Fibroblast of pulmonary artery (primary cell): ENCODE measurements at places on chromosomes 5 and 9.

- DNase-seq, result no peak
Measured at GRCh38 chr9:104456831-104457230, 47.2 kb upstream of the OR13F1 start.

DNA sequence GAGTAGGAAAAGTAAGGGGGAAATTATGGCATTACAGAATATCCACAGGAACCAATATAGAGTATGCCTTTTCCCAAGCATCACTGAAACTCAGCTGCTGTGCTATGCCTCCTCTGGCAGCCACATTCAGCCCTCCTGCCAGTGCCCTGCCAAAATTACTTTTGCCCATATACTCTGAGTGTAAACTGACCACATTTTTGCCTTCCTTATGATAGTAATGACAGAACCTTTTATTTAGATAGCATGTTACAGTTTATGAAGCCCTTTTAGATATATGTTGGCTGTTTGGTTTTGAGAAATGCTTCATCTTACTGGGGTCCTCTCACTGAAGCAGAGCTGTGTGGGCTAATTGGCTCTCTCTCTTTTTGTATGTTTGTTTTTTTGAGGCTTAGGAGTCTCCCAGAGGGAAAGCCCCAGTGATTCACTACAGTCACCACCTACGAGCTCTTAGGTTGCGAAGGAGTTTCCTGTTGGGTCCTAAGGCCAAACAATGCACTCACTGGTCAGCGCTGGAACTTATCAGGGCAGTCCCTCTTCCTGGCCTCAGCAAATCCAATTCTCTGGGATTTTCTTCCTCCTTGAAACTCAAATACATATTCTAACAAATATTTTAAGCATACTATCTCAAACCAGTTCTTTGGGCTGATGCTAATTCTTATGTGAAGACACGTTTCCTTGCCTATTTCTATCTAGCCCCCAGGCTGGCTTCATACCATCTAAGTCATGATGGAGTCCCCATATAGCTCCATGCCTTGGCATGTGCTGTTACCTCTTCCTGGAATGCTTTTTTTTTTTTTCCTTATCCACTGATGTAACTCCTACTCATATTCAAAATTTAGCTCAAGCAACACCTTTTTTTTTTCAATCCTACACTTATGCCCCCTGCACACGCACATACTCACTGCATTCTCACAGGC, 3.7 kb downstream of the PHF24 start:
- peak; percentile 84 for DNase-seq

GRCh38 chr9:134388289-134388808, 62.1 kb downstream of the RXRA start:
- DNase-seq, result no peak

DNA sequence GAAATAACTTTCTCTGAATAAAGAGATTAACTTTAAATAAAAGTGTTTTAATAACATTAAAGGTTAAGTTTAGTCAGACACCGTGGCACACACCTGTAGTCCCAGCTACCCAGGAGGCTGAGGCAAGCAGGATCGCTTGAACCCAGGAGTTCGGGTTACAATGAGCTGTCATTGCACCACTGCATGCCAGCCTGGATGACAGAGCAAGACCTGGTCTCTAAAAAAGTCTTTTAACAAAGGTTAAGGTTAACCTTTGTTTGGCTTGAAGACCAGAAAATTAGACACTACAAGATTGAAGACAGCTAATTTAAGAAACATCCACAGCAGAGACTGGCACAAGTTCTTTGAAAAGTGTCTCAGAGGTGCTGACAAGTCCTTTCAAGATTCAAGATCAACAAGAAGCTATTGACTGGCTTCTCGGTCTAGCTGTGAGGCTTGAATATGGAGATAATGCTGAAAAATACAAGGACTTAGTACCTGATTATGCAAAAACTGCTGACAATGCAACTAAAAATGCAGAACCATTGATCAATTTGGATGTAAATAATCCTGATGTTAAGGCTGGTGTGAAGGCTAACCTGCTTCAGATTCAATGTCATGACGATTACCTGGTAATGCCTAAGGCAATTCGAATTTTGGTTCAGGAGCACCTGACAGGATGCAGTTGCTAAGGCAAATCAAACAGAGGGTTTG, 48.8 kb downstream of the FAM81B start:
- DNase-seq, result no peak

GRCh38 chr5:170571875-170572852, 68.3 kb downstream of the KCNIP1 start:
- DNase-seq, result no peak

DNA sequence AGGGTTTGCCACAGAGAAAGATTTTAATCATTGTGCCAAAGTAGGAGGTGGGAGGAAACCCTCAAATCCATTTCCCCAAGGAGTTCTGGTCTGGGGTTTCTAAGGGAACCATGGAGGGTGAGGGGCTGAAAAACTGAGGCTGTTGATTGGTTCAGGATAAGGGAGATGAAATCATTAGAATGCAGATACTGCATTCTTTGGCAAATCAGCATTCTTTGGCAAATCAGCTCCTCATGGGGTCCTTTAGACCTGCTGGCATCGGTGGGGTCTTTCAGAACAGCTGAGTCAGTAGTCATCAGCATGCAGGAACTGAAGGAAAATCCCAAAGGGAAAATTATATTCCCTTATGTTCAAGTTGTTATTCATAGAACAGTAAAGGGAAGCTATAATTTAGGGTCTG, 585.5 kb downstream of the ISL1 start:
- no peak for DNase-seq

DNA sequence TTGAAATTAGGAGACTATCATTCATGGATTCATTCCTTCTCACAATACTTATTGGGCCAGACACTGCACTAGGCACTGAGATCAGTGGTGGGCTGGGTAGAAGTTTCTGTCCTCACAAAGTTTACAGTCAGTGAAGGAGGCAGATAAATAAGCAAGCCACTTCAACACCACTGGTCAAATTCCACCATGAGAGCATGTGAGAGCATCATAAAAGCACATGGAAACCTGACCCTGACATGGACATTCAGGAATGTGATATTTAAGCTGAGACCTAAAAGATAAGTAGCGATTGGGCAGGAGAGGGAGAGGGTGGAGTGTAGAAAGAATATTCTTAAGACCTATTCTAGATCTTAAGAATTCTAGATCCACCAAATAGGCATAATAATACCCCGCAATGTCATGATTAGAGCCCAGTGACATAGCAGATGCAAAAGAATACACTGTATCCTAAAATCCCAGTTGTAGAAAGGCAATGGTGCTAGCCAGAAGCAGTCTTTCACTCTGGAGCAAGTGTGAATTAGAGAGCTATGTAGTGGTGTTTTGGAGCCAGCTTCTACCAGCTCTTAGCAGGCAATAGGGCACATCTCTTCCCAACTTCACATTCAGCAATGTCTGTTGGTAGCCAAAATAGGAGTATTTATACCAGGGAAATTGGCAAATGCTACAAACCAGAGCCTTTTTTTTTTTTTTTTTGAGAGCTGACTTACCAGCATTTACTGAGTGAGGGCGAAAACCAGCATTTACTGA, 46.4 kb downstream of the SH3RF2 start:
- no peak for DNase-seq

GRCh38 chr5:151234476-151235238, 10.8 kb upstream of the CCDC69 start:
- DNase-seq, result peak; percentile 93

- no peak for DNase-seq
Measured at GRCh38 chr9:85430659-85431338, 311.0 kb downstream of the AGTPBP1 start.

GRCh38 chr5:43231977-43232376, 40.0 kb downstream of the NIM1K start:
- peak; percentile 7 for DNase-seq

DNA sequence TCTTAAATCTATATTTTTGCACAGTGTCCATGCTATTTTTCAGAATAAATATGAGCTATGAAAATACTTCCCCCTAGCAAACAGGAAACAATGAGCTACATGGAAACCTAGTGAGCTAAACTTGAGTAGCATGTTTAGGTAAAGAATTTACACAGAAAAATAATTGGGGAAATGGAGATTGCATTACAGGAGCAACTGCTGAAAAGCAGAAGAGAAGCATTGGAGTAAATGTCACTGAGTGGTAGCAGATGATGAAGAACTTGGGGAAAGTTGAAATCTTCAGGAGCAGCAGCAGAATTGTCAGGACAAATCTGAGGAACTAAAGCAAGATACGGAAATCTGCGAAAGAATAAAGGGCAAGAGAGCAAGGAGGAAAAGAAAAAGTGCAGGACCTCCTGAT, 610.3 kb downstream of the TLE1 start:
- no peak for DNase-seq

GRCh38 chr5:72328172-72328571, 8.0 kb downstream of the PTCD2 start:
- DNase-seq, result peak; percentile 51

DNA sequence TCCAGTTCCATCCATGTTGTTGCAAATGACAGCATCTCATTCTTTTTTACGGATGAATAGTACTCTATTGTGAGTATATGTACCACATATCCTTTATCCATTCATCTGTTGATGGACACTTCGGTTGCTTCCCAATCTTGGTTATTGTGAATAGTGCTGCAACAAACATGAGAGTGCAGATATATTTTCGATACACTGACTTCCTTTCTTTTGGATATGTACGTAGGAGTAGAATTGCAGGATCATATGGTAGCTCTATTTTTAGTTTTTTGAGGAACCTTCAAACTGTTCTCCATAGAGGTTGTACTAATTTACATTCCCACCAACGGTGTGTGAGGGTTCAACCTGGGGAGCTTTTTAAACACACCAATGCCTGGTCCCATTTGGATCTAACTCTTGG, 22.3 kb downstream of the GALNT12 start:
- no peak for DNase-seq

DNA sequence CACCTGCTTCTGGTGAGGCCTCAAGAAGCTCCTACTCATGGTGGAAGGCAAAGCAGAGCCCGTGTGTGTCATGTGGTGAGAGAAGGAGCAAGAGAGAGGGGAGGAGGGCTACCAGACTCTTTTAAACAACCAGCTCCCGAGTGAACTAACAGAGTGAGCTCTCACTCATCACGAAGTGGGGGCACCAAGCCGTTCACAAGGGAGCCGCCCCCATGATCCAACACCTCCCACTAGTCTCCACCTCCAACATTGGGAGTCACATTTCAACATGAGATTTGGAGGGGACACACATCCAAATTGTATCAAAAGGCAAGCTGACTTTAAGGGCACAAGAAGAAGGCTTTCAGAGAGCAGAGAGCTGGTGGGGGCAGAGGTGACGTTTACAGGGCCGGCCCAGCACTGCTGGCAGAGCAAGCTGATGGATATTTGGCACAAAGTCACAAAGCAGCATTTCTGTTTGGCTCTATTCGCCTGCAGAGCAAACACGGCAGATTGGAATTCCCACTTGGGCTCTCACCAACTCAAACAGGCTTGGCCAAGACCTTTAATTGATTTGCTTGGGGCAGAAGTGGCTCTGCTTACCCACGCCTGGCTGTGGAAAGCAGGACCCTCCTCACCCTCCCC, 20.0 kb downstream of the PITX1 start:
- DNase-seq, result no peak

GRCh38 chr5:103298117-103298516, 39.6 kb downstream of the MACIR start:
- no peak for DNase-seq

GRCh38 chr5:94784536-94785505, 166.4 kb downstream of the SLF1 start:
- peak; percentile 8 for DNase-seq

DNA sequence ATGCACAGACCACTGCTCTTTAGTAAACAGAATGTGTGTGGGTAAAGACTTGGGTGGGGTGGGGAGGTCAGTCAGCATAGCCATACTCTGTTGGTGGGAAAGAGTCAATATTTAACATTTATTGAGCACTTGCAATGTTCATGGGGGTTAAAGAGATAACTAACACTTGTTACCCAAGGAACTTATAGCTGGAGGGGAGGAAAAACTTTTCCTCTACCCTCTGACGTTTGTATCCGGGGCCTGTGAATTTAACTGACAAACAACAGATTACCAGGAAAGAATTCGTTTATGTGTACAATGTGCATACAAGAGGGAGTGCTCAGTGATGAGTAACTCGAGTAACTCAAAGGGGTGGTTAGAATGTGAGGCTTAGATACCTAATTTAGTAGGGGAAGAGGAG, 6.8 kb upstream of the CLINT1 start:
- peak; percentile 8 for DNase-seq

GRCh38 chr5:171639205-171639621, 146.4 kb upstream of the SMIM23 start:
- DNase-seq, result no peak

GRCh38 chr9:105679257-105680022, 14.9 kb upstream of the TMEM38B start:
- no peak for DNase-seq

GRCh38 chr9:133493845-133494540, 15.1 kb upstream of the SLC2A6 start:
- no peak for DNase-seq

GRCh38 chr5:81525690-81526089, 131.8 kb upstream of the ACOT12 start:
- peak; percentile 70 for DNase-seq

GRCh38 chr9:133280392-133280791, 5.4 kb upstream of the ABO start:
- DNase-seq, result no peak

DNA sequence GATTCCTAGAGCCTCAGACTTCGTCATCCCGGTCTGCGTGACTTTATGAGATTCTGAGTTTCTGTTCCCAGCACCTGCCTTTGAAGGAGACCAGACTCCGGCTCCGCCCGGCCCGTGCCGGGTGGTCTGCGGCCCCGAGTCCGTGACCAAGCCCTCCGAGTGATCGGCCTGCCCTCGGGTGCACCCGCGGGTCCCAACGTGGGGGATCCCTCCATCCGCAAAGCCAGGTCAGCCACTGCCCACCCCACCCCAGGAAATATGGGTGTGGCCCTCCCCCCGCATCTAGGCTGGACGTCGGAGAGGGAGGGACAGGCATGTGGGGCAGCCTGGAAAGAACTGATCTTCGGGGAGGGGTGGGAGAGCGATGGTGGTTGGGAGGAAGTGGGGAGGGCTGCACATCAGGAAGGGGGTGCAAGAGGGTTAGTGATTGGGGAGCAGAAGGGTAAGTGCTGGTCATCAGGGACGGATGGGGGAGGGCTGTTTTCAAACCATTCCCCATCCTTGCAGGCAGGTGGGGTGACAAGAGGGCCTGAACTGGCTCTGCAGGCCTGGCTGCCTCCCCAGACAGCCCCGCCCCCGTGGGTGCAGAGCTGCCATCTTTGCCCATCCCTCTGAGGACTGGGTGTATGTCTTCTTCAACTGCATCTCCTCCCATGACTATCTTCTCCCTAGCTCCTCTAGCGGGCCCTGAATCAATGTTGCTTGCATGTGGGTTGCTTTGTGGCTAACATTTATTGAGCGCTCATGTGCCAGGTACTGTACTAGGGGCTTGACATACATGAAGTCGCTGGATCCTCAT, 747 bp downstream of the LRSAM1 start:
- DNase-seq, result peak; percentile 55
